Mesenteric fat pad (tissue), 1 donor: ENCODE measurements at places on chromosomes 1 and 21. TPM values are rescaled to one million over a fixed set of nuclear protein-coding genes. Genes with fewer than 3 reads are reported as not detected.

- DNase-seq: no peak
Observed at GRCh38 chr1:119582801-119583200, 65.3 kb downstream of the ZNF697 start.

GRCh38 chr1:77438236-77438913 is 156.6 kb downstream of the AK5 start:
- no peak for DNase-seq

DNA sequence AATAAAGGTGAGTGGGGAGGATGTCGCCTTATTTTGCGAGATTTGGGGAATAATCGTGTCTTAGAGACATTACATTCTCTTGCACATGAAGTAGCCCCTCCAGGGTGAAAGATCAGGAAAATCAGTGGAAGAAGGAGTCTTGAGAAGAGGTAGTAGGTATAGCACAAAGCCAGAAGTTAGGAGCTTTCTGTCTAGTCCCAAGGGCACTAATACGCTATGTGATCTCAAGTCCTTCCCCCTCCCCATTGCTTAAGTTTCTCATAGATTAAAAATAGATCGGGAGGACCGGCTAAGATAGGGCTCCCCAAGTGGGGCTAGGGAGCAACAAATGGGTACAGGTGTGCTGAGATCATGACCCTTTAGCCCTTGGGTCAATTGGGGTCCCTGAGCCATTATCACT is 13.5 kb downstream of the LRRN2 start:
- no peak for DNase-seq

Gene SPRR5
- not detected for total RNA-seq

Gene ANGPTL3
- not detected for total RNA-seq
